IMR-90 (cell line): ENCODE measurements at places on chromosomes 2 and 18.
A peak's percentile ranks its signal among the peaks of the same experiment; 100 is the strongest.

GRCh38 chr2:174166261-174166660, 82.1 kb downstream of the OLA1 start:
- DNase-seq, result no peak

DNA sequence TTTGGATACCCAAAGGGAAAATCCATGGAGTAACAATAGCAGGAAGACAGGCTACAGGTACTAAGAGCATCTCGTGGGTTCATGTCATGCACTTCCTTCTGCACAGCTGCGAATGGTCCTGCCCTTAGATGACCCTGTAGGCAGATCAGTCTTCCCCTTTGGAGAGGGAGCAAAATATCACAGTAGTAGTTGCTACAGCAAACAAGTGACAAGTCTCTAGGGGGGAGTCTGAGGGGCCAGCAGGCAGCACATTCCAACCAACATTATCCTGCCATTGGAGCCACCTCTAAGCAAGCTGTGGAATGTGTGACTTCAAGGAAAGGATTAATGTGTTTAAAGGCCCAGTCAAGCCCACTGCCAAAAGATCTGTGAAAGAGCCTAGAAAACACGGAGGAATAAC, 273.2 kb upstream of the PARD3B start:
- DNase-seq, result no peak

DNA sequence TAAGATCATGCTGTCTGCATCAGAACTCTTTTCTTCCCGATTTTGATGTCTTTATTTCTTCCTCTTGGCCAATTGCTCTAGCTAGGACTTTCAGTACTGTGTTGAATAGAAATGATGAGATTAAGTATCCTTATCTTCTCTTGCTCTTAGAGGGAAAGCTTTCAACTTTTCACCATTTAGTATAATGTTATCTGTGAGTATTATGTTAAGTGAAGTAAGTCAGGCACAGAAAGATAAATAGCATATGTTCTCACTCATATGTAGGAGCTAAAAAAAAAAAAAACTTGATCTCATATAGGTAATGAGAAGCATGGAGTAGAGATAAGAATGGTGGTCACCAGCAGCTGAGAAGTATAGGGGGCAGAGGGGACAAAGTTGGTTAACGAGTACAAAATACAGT, 1089.5 kb downstream of the TDRD15 start:
- no peak for DNase-seq

DNA sequence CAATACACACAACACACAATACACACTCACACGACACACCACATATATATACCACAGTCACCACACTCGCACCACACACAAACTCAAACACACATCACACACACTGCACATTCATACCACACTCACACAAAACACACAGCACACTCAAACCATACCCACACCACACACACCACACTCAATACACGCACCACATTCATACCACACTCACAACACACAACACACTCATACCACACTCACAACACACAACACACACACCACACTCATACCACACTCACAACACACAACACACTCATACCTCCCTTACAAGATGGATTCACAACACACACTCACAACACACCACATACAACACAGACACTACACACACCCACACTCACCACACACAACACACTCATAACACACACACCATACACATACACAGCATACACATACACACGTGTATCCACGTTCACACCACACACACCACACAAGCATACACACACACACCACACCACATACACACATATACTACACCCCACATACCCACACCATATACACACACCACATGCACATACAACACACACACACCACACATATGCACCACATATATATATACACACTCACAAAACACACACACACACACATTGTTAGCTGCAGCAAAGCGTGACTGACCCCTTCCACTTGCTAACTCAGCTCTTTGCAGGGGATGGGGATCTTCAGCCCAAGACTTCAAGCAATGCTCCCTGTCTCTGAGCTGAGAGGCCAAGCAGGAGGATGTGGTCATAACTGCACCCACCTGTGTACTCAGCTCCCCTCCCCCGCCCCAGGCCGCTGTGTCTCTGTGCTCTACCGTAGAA, 59.0 kb downstream of the SDC1 start:
- DNase-seq, result no peak

DNA sequence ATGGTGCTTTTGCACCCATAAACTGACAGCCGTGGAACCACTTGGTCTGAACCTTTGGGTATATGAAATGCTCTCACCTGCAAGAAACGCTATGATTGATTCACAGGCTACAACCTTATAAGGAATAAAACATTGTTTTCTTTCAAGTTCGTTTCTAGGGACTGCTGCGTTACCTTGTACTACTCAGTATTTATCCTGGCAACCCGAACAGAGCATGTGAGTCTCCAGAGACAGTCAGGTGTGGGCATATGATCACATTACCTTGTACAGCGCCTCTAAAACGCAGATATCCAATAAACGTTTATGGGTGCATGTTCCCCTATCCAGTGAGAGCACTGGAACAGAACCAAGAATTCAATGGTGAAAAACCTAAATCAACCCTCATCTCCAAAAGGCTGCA, 1.7 kb downstream of the CCBE1 start:
- no peak for DNase-seq

GRCh38 chr2:114219456-114219855, 223.0 kb upstream of the DPP10 start:
- no peak for DNase-seq

DNA sequence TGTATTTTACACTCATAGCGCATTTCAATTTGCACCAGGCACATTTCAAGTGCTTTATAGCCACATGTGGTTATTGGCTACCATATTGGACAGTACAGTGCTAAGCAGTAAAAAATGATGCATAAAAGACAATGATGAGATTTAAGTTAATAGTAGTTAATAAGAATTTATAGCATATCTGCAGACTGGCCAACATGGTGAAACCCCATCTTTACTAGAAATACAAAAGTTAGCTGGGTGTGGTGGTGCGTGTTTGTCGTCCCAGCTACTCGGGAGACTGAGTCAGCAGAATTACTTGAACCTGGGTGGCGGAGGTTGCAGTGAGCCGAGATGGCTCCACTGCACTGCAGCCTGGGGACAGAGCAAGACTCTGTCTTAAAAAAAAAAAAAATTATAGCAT, 9.7 kb downstream of the DRC1 start:
- DNase-seq, result no peak

DNA sequence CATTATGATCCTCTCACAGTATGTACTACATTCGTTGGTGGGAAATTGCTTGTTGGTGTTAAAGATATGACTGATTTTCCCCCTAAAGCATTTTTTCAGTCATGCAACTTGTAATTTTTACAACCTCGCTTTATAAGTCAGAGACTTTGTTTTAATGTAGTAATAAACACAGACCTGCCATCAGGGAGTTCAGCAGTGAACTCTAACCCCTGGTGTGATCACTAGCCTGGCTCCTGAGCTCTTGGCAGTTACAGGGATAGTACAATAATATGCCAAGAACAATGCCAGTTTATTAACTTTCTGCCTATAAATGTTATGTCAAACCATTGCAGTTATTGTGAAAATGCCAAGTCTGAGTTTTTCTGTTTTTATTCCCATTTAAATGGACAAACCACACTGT, 93.8 kb downstream of the EDAR start:
- no peak for DNase-seq

DNA sequence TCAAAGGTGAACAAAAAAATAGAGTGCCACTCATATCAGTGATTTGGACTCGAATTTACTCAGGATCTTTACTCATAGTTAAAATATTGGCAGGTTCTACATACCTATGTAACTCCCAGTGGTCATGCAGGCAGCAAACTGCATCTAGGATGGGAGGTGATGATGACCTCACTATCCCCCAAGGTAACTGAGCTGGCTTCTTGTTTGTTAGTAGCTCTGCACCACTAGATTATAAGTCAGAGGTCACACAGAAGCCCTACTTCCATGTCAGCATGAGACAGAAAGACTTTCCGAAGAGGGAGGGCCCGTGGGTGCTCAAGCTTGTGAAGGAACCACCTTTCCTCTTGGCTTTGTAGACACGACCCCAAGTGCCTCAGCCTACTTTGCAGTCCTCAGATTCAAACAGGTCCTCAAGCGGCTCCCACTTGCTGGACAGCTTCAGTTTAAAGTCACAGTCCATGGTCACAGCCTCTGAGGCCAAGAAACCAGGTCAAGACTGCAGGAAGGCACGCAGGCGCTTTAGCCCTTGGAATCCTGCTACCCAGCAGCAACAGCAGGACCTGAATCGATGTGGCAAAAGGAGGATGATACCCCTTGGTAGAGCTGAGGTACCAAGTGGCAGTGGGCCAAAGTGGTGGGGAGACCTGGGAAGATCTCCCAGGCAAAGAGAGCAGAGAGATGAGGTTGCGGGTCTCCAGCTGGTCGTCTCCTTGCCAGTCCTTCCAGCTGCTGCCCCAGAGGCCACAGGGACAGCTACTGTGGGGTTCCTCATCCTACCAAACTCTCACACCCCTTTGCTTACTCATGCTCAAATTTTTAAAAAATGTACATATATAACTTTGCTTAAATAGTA, 4.3 kb downstream of the NTSR2 start:
- DNase-seq, result no peak

- no peak for DNase-seq
These were observed 180.4 kb upstream of the NRXN1 start for GRCh38 chr2:51212374-51212773.

DNA sequence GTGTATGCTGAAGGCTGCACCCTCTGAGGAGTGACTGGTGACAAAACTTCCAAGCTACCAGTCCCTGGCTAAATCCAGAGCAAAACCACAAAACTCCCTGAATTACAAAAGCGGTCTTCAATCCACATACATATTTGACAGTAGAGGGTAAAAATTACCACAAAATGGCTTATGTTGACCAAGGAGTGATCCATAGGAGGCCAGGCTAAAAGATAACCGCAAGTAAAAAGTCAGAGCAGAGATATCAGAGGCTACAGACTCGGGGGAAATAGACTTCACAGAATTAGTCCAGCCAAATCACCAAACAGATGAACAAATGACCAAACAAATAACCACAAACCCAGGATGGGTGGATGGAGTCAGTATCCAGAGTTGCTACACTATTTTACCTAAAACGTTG, 19.4 kb downstream of the STARD6 start:
- DNase-seq, result no peak

- DNase-seq, result peak; percentile 3
These were observed 566 bp upstream of the CMPK2 start for GRCh38 chr2:6866275-6866671.

DNA sequence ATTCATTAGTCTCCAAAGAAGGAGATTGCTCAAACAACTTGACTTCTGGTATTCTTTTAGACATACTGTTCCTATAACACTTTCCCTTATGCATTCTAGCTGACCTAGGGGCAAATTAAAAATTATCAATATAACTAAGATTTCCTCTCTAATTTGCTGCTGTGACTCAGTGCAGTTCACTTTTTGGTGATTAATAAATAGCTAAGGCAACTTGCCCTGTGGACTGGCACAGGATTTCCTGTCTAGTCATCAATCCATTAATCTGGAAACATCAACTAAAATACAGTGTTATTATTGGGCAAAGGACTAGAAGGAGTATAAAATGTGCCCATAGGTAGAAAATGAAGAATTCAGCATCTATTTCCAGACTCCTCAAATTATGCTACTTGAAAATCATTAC, 83.5 kb upstream of the SERPINE2 start:
- DNase-seq, result no peak

DNA sequence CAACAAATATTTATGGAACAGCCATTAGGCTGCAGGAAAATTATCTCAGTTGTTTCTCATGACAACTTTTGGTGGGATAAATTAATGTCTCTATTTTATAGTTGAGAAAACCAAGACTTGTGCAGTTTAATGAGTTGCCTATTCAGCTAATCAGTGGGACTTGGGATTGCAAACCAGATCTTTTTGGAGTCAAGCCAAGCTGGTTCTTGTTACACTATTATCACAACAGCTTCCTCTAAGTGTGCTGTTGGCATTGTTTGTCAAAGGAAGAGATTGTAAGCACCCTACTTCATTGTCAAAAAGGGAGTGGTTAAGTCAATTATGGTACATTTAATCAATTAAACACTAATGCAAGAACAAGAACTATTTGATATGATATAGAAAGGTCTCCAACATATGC, 119.2 kb downstream of the PAX3 start:
- no peak for DNase-seq
